ENCODE measurements at places on chromosomes 4 and X.

- no peak for DNase-seq
Measured at GRCh38 chr4:6453688-6453990, 18.8 kb downstream of the PPP2R2C start.

DNA sequence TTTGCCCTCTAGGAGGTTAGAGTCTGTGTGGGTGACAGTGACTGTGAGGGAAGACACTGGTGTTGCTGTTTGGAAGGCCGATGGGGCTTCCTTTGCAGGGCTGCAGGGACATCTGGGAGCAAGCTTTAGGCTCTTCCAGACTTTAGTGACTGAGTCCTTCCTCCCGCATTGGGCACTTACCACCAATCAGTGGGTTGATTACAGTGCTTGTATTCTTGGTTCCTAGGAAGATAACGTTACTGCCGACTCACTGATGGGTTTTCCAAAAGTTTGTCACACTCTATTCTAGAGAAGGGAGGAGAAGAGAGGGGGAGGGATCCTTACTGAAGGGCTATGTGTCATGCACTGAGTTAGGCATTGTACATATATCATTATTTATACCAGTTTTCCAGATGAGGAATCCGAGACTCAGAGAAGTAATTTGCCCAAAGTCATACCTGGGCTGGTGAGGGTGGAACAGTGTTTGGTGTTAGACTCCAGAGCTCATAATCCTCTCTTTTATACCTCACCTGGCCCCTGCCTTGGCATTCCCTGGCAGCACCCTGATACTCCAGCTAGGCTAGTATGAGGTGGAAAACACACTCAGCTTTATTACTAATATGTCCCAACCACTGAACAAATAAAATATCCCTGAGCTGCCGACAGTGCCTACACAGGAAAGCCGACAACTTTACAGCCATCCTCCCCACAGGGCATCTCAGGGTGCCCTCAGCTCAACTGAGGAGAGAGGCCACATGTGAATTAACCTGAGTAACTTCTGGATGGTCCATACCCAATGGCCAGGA lies 3.8 kb downstream of the CHST7 start:
- DNase-seq, result no peak

DNA sequence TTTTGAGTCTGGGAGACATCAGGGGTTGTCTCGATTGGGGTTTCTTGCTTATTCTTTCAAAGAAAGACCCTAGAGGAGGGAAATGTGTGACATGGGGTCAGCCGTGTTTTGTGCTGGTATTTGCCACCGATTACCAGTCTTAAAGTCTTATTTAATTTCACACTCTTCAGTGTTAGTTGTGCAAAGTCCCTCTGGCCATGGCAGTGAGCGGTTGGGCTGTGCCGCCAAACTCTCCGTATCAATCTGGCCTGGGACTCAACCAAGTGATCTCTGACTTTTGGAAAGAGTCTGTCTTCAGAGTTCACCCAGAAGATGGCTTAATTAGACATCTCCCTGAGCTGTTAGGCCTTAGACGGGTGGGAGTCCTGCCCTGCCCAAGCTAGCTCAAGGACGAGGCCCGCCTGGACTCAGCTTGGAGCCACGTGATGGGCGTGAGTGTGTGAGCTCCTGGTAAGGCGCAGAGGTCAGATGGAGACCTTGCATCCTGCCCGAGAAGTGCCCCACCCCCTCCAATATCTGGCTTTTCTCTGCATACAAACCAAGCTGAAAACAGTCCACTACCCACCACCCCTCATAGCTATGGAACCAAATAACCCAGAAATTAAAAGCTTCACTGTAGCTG lies 3.8 kb upstream of the PITX2 start:
- DNase-seq, result no peak

GRCh38 chrX:53268173-53268572 lies 13.2 kb downstream of the IQSEC2 start:
- DNase-seq, result no peak

GRCh38 chr4:169094656-169095231 lies 84.7 kb upstream of the CBR4 start:
- no peak for DNase-seq

- DNase-seq, result no peak
Measured at GRCh38 chr4:10003666-10004065, 17.6 kb downstream of the SLC2A9 start.

GRCh38 chr4:149264093-149264733 lies 551.4 kb downstream of the IQCM start:
- no peak for DNase-seq

- no peak for DNase-seq
Measured at GRCh38 chr4:156596706-156597329, 374.8 kb downstream of the PDGFC start.

Measured in mesothelial cell of epicardium (in vitro differentiated cells).